ENCODE measurements at places on chromosomes 5 and 9.
A peak's percentile ranks its signal among the peaks of the same experiment; 100 is the strongest.

- DNase-seq = no peak
These were observed 21.6 kb upstream of the SREK1 start for GRCh38 chr5:66122379-66123034.

- no peak for DNase-seq
These were observed 31.5 kb upstream of the SGCD start for GRCh38 chr5:156295431-156295830.

- DNase-seq = peak; percentile 0
These were observed 315.7 kb downstream of the MCTP1 start for GRCh38 chr5:94969174-94969573.

DNA sequence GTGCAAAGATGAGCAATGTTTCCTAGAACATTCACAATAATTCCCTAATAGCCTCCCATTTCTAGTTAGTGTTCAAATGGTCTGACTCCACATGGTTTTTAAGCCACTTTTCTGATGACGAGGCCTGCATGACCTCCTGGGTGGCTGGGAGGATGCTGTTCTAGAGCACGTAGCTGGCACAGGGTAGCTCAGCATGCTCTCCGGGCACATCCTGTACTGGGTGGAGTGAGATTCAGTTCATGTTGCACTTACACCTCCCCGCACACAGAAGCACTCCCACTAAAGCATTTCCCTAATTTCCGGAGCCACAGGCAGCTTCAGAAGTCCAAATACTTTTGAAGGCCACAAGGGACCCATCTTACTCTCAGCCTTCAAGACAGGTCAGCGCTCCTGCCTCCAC lies 159.8 kb upstream of the LHFPL2 start:
- no peak for DNase-seq

DNA sequence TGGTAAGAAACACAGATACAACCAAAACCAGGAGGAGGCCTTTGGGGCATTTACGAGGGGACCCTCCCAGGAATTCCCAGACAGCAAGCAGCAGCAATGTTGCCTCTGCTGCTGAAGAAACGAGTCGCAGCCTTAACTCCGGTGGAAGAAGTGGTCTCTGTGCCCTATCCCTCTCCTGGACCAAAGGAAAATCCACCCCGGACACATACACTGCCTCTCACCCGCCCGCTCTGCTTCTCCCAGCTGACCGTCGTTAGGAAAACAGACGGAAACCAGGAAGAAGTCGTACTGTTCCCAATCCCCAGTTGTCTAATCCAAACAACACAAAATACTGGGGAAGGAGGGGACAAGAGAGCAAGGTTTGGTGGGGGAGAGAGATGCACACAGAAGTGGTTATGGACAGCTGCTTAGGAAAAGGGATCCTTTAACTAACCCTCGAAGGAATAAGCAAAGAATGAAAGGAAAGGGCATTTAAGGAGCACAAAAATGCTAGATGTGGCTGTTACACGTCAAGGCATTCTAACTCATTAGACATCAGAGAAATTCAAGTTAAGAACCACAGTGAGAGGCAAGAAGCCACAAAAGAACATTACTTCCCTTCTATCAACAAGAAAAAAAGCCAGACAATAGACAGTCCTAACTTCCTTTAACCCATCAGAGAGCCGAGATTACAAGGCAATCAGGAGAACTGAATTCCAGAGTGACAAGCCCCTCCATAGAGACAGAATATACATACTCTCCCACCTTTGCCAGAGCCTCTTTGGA lies 71.9 kb downstream of the ACTL7B start:
- DNase-seq = no peak

DNA sequence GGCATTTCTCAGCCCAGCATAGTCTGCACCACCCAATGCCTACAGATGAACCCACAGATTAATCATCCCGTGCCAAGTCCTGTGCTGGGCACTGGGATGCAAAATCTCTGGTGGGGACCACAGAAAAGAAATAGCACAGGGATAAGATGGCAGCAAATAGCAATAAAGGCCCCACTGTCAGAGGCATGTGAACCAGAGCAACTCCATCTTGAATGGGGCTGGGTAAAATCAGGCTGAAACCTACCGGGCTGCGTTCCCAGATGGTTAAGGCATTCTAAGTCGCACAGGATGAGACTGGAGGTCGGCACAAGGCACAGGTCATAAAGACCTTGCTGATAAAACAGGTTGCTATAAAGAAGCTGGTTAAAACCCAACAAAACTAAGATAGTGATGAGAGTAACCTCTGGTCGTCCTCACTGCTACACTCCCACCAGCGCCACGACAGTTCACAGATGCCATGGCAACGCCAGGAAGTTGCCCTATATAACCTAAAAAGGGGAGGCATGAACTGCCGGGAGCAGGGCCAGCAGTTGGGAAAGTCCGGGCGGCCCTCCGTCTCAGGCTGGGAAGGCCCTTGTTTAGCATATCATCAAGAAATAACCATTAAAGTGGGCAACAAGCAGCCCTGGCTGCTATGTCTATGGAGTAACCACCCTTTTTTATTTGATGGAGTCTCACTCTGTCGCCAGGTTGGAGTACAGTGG lies 65.2 kb downstream of the C9orf50 start:
- DNase-seq = no peak

- DNase-seq = no peak
These were observed 782.8 kb upstream of the NUDT12 start for GRCh38 chr5:104345222-104346016.

GRCh38 chr5:178347956-178348355 lies 115.4 kb upstream of the PHYKPL start:
- no peak for DNase-seq

- no peak for DNase-seq
These were observed 165.9 kb downstream of the MTRR start for GRCh38 chr5:8034852-8035251.

- no peak for DNase-seq
These were observed 590.5 kb upstream of the RORB start for GRCh38 chr9:73906671-73907070.

DNA sequence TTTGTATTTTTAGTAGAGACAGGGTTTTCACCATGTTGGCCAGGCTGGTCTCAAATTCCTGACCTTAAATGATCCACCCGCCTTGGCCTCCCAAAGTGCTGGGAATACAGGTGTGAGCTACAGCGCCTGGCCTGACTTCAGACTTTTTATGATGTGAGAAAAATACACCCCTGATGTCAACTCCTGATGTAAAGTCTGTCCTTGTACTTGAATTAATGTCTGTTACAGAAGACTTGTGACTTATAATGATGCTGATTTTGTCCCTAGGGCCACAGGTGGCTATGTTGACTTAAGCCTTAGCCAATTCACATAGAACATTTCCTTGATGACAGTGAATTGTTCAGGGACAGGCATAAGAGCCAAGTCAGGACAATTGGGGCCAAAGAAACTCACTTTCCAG lies 42.5 kb upstream of the MELK start:
- no peak for DNase-seq

GRCh38 chr9:3480353-3480655 lies 45.5 kb downstream of the RFX3 start:
- no peak for DNase-seq

GRCh38 chr9:76944011-76944410 lies 38.1 kb upstream of the PRUNE2 start:
- no peak for DNase-seq

GRCh38 chr5:119385136-119385535 lies 29.3 kb downstream of the TNFAIP8 start:
- DNase-seq = no peak

GRCh38 chr5:109324351-109324750 lies 85.4 kb downstream of the PJA2 start:
- no peak for DNase-seq

GRCh38 chr5:148875205-148875875 lies 48.9 kb downstream of the ADRB2 start:
- no peak for DNase-seq

- no peak for DNase-seq
These were observed 40.8 kb downstream of the LIFR start for GRCh38 chr5:38515646-38516045.

GRCh38 chr9:121704281-121704680 lies 52.8 kb downstream of the DAB2IP start:
- no peak for DNase-seq

DNA sequence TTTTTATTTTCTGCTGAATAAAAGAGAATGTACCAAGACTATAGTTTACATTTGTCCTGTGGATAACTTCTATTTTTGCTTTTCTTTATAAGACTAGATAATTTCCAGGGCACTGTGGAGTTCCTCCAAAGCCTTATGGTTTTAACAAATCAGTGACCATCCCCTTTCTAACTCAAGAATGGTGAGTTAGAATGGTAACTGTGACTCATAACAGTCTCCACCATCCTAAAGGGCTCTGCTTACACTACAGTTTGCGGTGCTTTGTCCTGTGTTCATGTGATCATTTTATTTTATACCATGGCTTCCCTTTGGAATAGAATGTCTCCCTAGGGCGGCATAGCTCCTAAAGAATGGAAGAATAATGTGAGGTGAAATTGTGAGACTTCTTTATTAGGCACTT lies 30.2 kb downstream of the WDR36 start:
- DNase-seq = no peak

DNA sequence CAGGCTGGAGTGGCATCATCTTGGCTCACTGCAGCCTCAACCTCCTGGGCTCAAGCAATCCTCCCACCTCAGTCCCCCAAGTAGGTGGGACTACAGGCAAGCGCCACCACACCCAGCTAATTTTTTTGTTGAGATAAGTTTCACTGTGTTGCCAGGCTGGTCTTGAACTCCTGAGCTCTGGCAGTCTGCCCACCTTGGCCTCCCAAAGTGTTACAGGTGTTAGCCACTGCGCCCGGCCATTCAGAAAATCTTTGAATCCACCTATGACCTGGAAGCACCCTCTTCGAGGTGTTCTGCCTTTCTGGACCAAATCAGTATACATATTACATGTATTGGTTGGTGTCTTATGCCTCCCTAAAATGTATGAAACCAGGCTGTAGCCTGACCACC lies 61.4 kb downstream of the KIAA1958 start:
- no peak for DNase-seq

GRCh38 chr5:137335493-137335892 lies 163.6 kb downstream of the SPOCK1 start:
- DNase-seq = no peak

DNA sequence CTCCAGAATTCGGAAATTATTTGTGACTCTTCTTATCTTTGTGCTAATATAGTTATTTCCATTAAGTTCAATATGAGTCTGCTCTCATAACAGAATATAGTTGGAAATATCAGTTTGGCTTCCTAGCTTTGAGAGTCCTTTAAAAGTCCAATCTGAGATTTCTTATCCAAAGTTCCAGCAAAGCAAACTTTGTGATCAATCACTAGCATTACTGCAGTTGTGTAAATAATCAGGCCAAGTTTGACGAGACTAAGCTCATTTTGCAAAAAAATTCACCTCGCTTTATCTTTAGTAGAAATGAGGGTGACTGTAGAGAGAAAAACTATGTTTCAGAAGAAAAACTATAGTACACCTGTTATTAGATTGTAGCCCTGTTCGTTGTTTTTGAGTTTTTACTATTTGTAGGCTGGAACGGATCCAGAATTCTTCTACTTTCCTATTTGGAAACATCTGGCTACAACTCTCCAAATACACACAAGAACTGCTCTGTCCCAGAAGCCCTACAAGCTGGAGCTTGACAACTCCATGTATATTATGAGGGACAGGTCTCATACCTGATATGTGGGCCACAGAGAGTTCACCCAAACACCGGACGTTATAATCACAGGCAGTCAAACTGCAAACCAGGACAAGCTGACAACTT lies 47.8 kb downstream of the RAPGEF1 start:
- DNase-seq = no peak

DNA sequence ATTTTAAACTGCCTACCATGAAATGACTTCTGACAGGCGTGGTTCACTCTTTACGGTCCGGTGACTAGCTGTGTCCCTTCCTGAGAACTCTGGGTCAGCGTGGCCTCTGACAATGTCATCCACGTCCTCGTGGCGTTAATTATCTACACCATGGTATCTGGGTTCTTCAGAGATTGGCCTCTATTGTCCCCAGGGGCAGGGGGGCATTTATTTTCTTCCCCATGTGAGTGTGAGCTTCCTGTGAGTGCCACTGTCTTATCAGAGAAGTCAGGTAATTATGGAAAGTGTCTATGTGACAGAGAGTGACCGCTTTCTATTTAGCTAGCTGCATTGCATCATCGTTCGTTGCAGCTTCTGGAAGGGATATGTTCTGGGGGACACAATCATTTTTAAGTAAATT lies 77.2 kb downstream of the FBXL7 start:
- DNase-seq = no peak

- DNase-seq = no peak
These were observed 46.8 kb downstream of the ITGA2 start for GRCh38 chr5:53035868-53036381.

GRCh38 chr5:135454946-135455345 lies 2.8 kb upstream of the TIFAB start:
- no peak for DNase-seq

DNA sequence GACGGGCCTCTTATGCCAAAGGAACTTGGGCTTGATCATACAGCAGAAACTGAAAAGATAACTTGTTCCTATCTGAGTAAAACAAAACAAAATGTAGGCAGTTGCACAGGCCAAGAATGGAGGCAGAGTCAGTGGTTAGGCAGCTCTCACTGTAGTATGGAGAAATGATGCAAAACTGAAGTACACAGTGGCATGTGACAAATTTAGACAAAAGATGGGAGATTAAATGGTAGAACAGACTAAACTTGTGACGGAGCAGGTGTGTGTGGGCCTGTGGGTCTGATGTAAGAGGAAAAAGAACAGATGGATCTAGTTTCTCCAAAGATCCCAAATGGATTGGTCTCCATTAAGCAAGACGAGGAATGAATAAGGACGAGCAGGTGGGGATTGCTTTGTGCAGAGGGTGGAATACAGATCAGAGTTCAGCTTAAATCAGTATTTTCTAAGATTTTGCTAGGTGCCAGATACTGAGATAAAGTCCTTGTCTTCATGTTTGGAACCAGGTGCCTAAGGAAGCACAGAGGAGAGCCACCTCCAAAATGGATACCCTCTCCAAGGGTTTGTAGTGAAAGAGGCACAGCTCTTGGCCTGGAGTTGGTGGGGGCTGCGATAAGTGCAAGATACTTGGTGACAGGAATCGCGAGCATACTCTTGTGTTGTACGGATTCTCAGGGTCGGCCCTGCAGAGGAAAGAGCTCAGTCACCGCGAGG lies 722 bp upstream of the DCP2 start:
- no peak for DNase-seq

DNA sequence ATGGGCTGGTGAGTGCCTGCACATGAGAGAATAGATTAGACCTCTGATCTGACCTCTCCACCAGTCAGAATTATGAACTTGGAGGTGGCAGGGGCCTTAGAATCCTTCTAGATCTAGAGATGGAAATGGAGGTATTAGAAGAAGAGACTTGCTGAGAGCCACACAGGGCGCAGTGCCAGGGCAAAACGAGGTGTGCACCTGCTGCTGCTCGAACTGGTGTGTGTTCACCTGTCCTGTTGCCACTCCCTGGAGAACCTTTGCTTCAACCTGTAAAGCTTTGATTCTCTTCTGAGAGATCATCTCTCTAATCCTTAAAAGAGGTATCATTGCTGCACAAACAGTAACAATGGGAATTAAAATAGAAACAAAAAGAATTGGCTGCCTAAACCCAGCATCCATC lies 24.9 kb downstream of the FRMPD1 start:
- peak; percentile 25 for DNase-seq
